ENCODE measurements at places on chromosomes 2 and 18.
A peak's percentile ranks its signal among the peaks of the same experiment; 100 is the strongest.

DNA sequence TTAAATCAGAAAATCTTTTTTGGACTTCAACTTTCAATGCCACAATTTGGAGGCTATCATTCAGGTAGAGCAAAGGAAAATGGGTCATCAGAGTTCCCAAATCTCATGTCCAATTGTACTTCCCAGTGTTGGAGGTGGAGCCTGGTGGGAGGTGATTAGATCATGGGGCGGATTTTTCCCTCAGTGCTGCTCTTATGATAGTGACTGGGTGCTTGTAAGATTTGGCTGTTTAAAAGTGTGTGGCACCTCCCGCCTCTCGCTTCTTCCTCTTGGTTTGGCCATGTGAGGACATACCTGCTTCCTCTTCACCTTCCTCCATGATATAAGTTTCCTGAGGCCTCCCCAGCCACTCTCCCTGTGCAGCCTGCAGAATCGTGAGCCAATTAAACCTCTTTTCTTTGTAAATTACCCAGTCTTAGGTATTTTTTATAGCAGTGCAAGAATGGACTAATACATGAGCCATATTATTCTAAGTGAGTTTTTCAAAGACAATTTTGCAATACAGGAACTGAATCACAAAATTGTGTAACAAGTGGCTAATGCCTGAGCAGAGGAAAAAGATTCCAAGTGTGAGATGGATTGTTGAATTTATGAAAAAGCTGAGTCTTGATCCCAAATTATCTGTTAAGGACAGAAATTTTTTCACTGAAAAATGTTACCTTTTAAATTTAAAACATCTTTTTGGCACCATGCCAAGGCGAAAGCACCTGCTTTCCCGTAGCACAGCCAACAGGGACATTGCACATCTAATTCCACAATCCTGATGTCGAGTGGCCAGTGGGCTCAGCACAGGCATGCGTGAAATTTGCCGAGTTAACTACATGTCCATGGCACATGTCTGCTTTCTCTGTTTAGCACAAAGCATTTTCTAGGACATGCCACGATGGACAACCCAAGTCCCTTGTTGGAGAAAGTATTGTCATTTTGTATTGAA is 150.9 kb downstream of the COL6A3 start:
- DNase-seq = no peak

GRCh38 chr18:41955688-41956087 is 654 bp downstream of the PIK3C3 start:
- DNase-seq = no peak

DNA sequence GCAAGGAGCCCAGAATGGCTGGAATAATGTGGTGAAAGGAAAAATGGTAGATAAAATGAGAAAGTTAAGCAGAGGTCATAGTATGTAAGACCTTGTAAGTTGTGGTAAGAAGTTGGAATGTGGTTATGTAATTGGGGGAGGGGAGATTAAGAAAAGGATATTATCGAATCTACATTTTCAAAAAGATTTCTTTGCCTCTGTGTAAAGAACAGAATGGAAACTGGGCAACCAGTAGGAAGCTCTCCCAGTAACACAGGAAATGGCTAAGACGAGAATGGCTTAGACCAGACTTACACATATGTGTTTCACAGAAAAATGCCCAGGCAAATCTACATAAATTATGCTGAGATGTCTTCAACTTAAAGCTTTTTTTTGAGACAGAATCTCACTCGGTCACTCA is 13.2 kb downstream of the MEMO1 start:
- DNase-seq = no peak

DNA sequence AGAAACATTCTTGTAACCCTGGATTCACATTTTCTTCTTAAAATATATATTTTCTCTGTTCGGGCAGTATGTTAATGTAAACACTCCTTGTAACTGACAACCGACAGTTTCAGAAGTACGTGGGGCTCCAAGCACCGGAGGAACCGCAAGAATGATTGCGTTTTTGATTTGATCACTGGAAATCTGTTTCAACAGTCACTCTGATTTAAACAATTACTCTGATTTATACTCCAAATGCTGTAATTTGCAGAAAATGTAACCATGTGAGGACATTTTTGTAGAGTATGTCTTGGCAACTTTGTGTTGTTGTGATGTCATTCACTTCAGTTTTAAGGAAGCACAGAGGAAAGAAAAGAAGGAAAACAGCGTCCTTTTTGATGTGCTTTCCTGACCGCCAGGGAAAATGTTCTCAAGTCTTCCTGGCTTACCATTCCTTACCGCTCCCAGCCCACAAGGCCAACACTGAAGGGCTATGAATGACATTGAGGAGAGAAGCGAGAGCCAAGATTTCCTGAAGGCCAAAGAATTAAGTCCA is 77.7 kb downstream of the APOB start:
- no peak for DNase-seq

DNA sequence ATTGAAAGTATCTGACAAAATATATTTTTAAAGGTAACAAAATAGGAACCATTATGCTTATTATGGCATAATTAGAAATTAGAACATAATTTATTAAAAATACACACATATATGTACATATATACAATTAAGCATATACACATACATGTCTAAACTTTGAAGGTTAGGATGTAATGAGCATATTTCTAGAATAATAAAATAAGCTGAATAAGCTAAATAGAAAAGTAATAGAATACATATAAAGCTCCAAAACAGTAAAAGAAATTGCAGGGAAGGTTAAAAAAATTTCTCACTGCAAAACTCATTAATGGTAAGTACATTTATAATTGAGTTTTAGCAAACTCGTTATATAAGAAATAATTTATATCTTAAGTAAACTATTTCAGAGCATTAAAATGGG is 1561.5 kb upstream of the ZEB2 start:
- no peak for DNase-seq

DNA sequence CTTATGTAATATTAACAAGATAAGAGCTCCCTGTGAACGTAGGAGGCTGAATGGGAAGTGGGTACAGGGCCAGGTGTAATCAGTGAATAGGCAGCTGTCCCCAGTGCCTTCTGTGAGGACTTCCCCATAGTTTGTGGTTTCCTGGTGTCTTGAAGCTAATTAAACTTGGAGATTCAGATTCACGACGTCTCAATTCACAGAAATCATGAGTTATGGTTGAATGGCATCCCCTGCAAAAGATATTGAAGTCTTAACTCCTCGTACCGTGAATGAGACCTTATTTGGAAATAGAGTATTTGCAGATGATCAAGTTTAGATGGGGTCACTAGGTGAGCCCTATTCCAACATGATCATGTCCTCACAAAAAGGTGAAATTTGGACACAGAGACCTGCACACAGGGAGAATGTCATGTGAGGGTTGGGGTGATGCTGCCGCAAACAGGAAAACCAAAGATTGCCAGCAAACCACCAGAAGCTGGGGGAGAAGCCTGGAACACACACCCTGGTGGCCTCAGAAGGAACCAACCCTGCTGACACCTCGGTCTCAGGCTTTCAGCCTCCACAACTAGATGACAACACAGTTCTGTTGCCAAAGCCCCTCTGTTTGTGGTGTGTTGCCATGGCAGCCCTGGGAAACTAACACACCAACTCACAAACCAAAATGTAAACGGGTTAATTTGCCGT is 13.2 kb downstream of the ARL4C start:
- DNase-seq = no peak

- no peak for DNase-seq
These were observed 179.0 kb upstream of the SLC39A10 start for GRCh38 chr2:195477996-195478382.

- DNase-seq = no peak
These were observed 73.0 kb upstream of the COPS8 start for GRCh38 chr2:237012577-237013267.

- DNase-seq = no peak
These were observed 47.5 kb downstream of the ANKRD44 start for GRCh38 chr2:197263077-197263476.

GRCh38 chr2:126507425-126507911 is 148.5 kb upstream of the GYPC start:
- DNase-seq = peak; percentile 76

- no peak for DNase-seq
These were observed 144.3 kb downstream of the TFCP2L1 start for GRCh38 chr2:121140734-121141133.

DNA sequence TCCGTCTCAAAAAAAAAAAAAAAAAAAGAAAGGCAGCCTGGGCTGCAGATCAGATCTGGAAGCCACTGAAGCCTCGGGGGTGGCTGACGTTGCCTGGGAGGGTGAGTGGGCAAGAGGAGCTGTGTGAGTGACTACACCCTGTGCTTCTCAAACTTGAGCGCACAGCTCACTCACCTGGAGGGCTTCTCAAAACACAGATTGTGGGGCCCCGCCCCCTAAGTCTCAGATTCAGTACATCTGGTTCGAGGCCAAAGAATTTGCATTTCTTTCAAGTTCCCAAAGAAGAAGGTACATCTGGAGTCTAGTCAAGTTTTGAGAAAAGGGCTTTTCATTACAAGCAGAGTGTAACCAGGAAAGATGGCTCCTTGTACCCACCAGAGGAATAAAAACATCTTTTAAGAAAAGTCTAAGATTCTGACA is 97.7 kb upstream of the CAB39 start:
- DNase-seq = no peak

DNA sequence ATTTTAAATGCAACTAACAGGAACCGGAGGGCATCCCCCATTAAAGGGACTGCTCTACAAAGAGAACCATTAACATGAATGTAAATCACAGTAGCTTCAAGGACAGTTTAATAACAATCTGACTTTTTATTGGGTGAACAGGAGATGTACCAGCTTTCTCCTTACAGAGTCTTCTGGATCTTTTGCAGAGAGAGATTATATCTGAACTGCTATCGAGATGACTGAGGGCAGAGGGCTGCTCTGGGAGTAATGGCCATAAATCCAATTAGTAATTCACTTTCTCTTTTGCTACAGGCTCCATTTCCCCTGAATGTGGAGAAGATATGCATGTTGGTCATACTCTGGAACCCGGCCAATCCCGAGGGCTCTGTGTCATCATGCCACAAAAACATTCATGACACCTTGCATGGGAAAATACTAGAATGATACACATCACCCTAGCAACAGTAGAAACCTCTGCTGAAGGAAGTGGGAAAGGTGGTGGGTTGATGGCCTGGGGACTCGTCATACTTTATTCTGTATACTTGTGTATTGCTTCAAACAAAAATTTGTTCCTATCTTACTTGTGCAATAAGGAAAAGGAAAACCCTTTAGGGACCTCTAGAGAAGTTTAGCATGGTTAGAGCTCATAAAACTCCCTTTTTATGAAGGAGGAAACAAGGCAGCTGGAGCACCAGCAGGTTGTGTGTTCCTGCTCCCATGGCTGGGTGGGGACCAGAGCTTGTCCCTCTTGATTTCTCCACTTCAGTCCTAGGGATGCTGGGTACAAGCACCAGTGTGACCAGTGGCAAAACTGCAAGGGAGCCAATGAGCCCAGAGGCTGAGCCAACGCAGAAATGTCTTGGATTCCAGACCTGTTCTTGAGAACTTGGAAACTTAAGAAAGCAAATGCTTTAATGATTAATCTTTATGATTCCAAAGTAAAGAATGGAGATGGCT is 26.0 kb downstream of the CTAGE1 start:
- DNase-seq = no peak

DNA sequence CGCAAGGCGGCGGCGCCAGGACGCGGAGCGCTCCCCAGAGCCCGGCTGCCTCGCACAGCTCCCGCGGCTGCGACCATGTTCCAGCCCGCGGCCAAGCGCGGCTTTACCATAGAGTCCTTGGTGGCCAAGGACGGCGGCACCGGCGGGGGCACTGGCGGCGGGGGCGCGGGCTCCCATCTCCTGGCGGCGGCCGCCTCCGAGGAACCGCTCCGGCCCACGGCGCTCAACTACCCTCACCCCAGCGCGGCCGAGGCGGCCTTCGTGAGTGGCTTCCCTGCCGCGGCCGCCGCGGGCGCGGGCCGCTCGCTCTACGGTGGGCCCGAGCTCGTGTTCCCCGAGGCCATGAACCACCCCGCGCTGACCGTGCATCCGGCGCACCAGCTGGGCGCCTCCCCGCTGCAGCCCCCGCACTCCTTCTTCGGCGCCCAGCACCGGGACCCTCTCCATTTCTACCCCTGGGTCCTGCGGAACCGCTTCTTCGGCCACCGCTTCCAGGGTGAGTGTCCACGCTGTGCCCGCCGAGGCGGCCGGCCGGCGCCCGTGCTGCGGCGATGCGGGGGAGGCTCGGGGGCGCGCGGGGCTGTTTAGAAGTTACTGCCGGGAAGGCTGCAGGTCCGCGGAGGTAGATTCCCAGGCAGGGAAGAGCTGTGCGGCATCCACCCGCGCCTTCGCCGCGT is 696 bp downstream of the EMX1 start:
- DNase-seq = no peak

DNA sequence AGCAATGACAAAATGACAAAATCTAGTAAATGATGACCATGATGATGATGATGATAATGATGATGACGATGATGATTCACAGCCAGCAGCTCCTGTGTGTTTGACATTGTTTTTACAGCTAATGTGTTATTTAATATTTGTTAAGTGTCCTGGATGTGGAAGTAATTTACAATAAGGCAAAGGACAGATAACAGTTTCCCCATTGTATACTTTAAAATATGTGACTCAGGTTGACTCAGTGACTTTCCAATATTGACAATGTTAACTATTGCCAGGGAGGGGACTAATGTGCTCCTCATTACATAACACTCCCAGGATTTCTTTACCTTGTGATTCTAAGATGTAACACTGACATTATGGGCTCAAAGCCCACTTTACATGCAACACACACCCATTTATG is 602.2 kb downstream of the FBXO15 start:
- no peak for DNase-seq

DNA sequence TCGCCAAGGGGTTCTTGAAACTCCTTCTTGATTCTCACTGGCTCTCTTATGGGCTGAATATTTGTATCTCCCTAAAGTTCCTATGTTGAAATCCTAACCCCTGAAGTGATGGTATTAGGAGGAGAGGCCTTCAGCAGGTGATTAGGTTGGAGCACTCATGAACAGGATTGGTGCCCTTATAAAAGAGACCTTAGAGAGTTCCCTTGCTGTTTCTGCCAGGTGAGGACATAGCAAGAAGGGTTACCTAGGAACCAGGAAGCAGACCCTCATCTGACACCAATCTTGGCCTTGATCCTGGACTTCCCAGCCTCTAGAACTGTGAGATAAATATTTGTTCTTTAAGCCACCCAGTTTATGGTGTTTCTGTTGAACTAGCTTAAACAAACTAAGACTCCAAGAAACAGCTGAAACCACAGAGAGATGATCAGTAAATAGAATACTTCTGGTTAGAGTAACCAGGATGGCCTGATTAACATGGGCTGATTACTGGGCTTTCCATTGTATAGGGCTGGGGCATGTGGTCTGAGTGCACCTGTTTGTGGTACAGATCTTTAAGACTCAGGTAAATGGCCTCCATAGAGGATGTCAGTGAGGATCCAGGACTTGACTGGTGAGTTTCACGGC is 7.7 kb upstream of the CDC42EP3 start:
- no peak for DNase-seq

DNA sequence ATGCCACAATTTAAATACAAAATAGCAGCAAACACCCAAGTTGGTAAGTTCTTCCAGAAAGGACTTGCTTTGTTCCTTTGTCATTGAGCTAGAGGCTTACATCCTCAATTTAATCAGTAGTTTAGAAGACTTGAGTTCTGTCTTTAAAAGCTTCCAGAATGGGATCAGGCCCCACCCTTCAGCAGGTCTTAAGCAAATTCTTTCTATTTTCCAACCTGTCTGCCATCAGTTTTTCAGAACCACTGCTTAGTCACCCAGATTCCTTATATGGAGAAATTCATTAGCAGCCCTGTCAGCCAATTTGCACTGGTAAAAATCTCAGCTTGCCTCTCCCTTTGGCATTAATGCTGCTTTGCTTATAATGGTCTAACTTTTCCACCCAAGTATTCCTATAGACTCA is 263.6 kb upstream of the HNMT start:
- no peak for DNase-seq

- peak; percentile 64 for DNase-seq
These were observed 66.1 kb downstream of the NAB1 start for GRCh38 chr2:190714958-190715357.

- no peak for DNase-seq
These were observed 154.6 kb downstream of the EVA1A start for GRCh38 chr2:75406131-75406581.

Measured in islet precursor cell (in vitro differentiated cells).